ENCODE measurements at places on chromosomes 7 and 10.

- no peak for DNase-seq
Observed at GRCh38 chr7:77475181-77475580, 59.0 kb upstream of the GSAP start.

- peak; percentile 24 for DNase-seq
Observed at GRCh38 chr7:156515911-156516790, 124.4 kb upstream of the RNF32 start.

- no peak for DNase-seq
Observed at GRCh38 chr10:71285180-71285545, 33.9 kb upstream of the SLC29A3 start.

DNA sequence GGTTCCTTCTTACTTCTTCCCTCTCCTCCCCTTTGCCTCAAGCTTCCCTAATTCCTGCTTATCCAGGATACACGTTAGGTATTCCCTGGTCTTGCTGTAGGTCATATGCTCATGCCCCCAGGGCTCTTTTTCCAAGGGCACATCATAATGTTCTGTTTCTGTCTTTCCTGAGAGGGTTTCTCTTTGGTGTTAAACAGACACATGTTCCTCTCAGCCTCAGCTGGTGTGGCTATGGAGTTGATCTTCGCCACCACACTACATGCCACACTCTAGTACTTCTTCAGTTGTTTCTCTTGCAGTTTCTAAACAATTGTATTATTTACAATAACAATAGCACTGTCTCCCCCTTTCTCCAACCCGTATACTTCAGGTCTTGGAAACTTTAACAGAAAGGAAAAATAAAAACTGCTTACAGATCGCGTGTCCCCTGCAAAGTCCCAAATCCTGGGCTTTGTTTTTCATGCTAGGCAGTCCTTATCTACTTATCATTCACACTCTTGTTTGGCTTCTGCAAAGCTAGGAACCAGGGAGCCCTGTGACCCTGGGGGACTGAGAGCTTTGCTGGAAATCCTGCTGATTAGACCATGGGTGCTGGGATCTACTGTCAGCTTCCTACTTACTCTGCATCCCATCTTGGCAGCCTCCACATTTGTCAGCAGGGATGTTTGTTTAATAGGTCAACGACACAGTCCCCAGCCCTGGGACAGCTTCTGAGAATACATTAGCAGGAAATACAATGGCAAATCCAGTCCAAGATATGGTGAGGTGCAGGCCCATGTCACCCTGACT is 193.9 kb upstream of the BMPER start:
- DNase-seq = no peak

DNA sequence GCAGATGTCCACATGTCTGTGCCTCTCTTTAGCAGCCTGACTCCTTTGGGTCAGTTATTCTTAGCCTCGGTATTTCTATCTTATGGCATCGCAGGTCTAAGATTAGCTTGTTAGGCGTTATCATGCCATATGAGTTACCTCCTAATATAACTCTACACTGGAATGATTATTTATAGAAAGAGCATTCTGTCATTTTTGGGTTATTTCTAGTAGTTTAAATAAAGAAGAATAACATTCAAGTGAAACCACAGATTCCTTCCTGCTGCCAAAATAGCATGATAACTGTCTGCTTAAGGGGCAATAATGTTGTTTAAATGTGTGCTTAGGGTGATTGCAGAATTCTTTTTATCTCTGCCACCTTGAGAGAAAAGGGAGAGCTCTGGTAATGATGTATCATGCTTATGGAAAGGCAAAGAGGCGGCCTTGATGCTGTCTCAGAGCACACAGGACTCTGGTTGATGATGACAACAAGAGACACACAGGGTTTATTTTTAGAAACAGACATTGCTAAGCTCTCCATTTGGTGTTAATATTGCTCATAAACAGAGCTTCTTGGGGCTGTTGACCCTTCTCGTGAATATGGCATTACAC is 10.4 kb downstream of the HDAC9 start:
- no peak for DNase-seq

GRCh38 chr10:95518455-95519452 is 42.4 kb downstream of the SORBS1 start:
- no peak for DNase-seq

- DNase-seq = no peak
Observed at GRCh38 chr7:120984406-120984805, 4.1 kb upstream of the CPED1 start.

DNA sequence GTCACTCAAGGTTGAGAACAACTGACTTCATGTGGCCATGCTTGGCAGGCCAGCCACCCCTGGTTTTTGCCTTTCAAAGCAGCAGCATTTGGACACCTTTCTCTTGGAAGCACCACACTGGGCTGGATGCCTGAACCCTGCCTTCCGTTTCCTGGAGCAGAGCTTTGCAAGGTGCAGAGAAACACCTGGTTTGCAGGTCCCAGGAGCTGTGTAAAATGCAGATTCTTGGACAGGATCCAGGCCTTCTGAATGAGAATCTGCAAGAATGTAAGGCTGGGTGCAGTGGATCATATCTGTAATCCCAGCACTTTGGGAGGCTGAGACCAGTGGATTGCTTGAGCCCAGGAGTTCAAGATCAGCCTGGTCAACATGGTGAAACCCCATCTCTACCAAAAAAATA is 18.0 kb upstream of the DUSP5 start:
- DNase-seq = no peak

GRCh38 chr10:47282657-47283018 is 17.4 kb upstream of the GDF10 start:
- no peak for DNase-seq

All from left colon (tissue), 2 donors.